ENCODE measurements at places on chromosomes 2 and 18.

DNA sequence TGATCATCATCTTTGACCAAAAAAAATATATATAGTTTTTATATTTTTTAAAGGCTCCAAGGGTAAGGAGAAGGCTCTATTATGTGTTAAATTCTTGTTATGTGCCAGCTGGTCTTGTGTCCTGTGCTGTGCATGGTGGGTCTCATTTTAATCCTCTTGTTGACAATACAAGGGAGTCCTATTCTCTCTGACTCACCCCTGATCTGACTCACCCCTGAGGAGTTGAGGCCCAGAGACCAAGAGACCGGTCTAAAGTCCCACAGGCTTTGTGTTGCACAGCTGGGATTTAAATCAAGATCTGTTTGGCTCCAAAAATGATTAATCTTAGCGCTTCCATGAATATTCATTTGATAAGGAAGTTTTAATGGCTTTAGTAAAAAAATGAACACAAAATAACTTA lies 25.7 kb downstream of the MC2R start:
- no peak for DNase-seq
- no peaks in the 10 kb centered on the region for H3K27me3 ChIP-seq
- H3K36me3 ChIP-seq: no peaks in the 10 kb centered on the region

- H3K36me3 ChIP-seq: peaks cover 93% of the 10 kb centered on the region
- peak overlapping the region; percentile 33 for H3K27ac ChIP-seq
- DNase-seq: no peak
- peaks cover 48% of the 10 kb centered on the region for H3K4me1 ChIP-seq
- no peaks in the 10 kb centered on the region for H3K27me3 ChIP-seq
- H3K4me3 ChIP-seq: no peak overlapping the region
Observed at GRCh38 chr2:63866009-63866709, 24.5 kb downstream of the UGP2 start.

GRCh38 chr2:18600255-18600613 lies 10.9 kb upstream of the NT5C1B start:
- no peak overlapping the region for H3K27ac ChIP-seq
- no peak overlapping the region for H3K4me3 ChIP-seq
- H3K4me1 ChIP-seq: no peaks in the 10 kb centered on the region
- H3K27me3 ChIP-seq: no peaks in the 10 kb centered on the region
- no peaks in the 10 kb centered on the region for H3K36me3 ChIP-seq
- DNase-seq: no peak

- no peak for DNase-seq
- H3K27ac ChIP-seq: no peak overlapping the region
- peaks cover 5% of the 10 kb centered on the region for H3K4me1 ChIP-seq
- H3K27me3 ChIP-seq: peaks cover 9% of the 10 kb centered on the region
- H3K36me3 ChIP-seq: no peaks in the 10 kb centered on the region
Observed at GRCh38 chr2:238239543-238239862, 335 bp downstream of the HES6 start.

GRCh38 chr2:68732036-68732932 lies 2.3 kb upstream of the ARHGAP25 start:
- H3K27ac ChIP-seq: peak overlapping the region; percentile 8
- no peaks in the 10 kb centered on the region for H3K36me3 ChIP-seq
- H3K4me3 ChIP-seq: no peak overlapping the region

- H3K36me3 ChIP-seq: peaks cover 61% of the 10 kb centered on the region
- H3K27me3 ChIP-seq: no peaks in the 10 kb centered on the region
- peak overlapping the region; percentile 78 for H3K27ac ChIP-seq
- H3K4me3 ChIP-seq: peak overlapping the region; percentile 69
Observed at GRCh38 chr2:25251422-25252273, 83.3 kb upstream of the POMC start.

DNA sequence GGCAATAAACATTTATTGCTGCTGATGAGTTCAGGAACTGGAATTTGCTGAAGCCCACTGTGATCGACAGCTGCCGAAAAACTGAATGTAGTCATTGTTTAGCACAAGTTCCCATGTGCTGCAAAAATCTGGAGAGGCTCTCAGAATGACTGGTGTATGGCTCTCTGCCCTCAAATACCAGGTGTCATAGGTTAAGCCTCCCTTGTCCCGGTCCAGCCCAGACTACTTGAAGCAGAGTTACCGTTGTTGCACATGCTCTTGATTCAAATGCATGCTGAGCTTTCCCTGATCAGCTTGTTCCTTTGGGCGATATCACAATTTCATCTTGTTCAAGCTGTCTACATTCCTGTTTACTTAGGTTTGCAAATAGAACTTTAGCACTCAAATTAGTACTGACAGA lies 625.2 kb downstream of the CPS1 start:
- no peak for DNase-seq
- H3K4me3 ChIP-seq: no peak overlapping the region
- no peaks in the 10 kb centered on the region for H3K36me3 ChIP-seq
- H3K27ac ChIP-seq: no peak overlapping the region

- no peaks in the 10 kb centered on the region for H3K4me1 ChIP-seq
- no peaks in the 10 kb centered on the region for H3K36me3 ChIP-seq
- no peak overlapping the region for H3K27ac ChIP-seq
- DNase-seq: no peak
- peaks cover 19% of the 10 kb centered on the region for H3K27me3 ChIP-seq
- H3K4me3 ChIP-seq: no peak overlapping the region
Observed at GRCh38 chr2:217905395-217905794, 97.4 kb downstream of the TNS1 start.

DNA sequence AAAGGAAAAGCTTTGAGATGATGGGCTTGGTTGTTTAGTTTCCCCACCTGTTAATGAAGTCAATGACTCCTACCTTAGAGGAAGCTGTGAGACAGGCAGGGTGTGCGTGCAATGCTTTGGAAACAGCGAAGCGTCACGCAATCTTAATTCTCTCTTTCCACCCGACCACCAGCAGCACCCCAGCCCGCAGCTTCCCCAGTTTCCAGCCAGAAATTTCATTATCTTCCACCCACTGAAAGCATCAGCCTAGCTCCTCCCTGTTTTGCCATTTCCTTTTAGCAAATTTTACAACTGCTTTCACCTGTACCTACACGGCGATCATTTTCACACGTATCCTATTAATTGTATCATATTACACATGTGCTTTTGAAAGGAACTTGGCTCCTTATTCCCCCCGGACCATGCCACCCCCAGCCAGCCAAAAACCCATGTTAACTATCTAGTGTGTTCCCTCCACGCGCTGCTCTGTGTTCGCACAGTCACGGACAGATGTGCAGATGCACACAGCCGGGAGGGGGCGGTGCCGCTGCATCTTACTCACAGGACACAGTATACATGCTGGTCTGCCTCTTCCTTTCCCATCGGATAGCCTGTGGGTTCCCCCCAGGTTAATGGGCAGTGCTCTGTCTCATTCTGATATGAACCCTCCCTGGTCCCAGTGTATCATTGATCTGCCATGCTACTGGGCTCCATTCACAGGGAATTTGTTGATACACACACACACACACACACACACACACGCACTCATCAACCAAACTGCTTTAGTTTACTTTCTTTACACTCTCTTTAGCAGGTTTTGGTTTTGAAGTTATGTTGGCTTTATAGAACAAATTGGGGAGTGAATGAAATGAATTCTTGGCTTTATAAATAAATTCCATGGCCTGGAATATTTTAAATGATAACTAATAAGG lies 22.4 kb downstream of the CYP27C1 start:
- no peak overlapping the region for H3K4me3 ChIP-seq
- H3K36me3 ChIP-seq: no peaks in the 10 kb centered on the region
- H3K4me1 ChIP-seq: peaks cover 10% of the 10 kb centered on the region
- H3K27me3 ChIP-seq: peaks cover 4% of the 10 kb centered on the region
- H3K27ac ChIP-seq: no peak overlapping the region

DNA sequence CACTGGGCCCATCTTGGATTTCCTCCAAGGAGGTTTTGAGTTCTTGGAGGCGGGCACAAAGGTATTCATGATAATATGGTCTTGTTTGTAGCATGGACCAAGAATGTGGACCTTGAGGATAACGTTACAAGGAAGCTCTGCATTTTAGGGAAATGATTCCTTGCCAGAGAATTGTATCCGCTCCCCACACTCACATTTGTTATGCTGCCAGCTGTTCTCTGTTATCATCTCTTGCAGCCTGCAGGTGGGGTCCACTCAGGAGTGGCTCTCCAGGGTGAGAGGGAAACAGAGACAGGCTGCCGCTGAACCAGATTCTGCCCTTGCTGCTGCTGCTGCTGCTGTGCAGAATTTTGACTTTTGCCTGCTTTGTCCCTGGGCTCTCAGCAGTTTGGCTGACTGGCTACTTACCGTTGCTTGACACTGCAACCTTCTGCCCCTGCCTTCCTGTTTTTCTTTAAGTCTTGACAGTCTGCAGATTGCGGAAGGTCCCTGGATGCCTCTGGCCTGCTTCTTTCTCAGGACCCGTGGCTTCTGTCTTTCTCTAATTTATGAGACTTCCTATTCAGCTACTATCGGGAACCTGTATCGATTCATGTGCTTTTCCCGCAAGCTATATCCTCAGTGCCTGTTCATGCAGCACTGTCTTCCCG lies 122.3 kb upstream of the DOCK10 start:
- no peaks in the 10 kb centered on the region for H3K36me3 ChIP-seq
- no peak overlapping the region for H3K27ac ChIP-seq
- DNase-seq: no peak
- H3K4me1 ChIP-seq: no peaks in the 10 kb centered on the region
- no peak overlapping the region for H3K4me3 ChIP-seq
- no peaks in the 10 kb centered on the region for H3K27me3 ChIP-seq

GRCh38 chr18:23825978-23826405 lies 136.7 kb downstream of the LAMA3 start:
- H3K4me3 ChIP-seq: no peak overlapping the region
- no peaks in the 10 kb centered on the region for H3K27me3 ChIP-seq
- peak; percentile 59 for DNase-seq
- H3K36me3 ChIP-seq: no peaks in the 10 kb centered on the region
- no peak overlapping the region for H3K27ac ChIP-seq

- H3K36me3 ChIP-seq: no peaks in the 10 kb centered on the region
- peaks cover 38% of the 10 kb centered on the region for H3K27me3 ChIP-seq
- H3K4me1 ChIP-seq: no peaks in the 10 kb centered on the region
Observed at GRCh38 chr2:70496819-70497218, 56.8 kb downstream of the TGFA start.

- H3K36me3 ChIP-seq: no peaks in the 10 kb centered on the region
- no peaks in the 10 kb centered on the region for H3K4me1 ChIP-seq
- H3K4me3 ChIP-seq: no peak overlapping the region
- no peaks in the 10 kb centered on the region for H3K27me3 ChIP-seq
Observed at GRCh38 chr2:71922499-71923142, 225.0 kb downstream of the CYP26B1 start.

DNA sequence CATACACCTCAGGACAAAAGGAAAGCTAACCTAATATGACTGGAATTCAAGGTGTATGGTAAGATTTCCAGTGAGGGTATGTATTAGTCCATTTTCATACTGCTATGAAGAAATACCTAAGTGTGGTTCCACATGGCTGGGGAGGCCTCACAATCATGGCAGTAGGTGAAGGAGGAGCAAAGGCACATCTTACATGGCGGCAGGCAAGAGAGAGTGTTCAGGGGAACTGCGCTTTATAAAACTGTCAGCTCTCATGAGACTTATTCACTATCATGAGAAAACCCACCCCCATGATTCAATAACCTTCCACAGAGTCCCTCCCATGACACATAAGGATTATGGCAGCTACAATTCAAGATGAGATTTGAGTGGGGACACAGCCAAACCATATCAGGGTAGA lies 186.0 kb downstream of the PLCL1 start:
- H3K27ac ChIP-seq: no peak overlapping the region
- H3K4me3 ChIP-seq: no peak overlapping the region
- no peak for DNase-seq
- H3K36me3 ChIP-seq: no peaks in the 10 kb centered on the region
- H3K27me3 ChIP-seq: no peaks in the 10 kb centered on the region

- no peak for DNase-seq
- H3K36me3 ChIP-seq: no peaks in the 10 kb centered on the region
- no peak overlapping the region for H3K4me3 ChIP-seq
- peaks cover 6% of the 10 kb centered on the region for H3K4me1 ChIP-seq
Observed at GRCh38 chr2:210496512-210496911, 20.0 kb upstream of the LANCL1 start.

DNA sequence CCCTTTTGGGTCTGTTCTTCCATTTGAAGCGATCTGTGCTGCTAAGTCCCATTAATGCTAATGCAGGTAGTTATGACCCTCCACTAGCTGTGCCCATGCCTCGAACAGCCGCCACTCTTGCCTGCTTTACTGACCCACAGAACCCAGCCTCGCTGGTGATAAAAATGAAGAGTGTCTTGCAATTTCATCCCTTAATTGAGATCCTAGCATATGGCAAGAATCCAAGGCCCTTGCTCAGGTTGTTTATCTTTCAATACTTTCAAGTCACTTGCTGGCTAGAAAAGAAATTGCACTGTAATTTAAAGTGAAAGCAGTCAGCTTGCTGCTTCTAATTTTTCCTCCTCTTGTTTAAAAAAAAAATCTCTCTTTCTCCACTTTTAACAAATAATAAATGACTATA lies 73.6 kb downstream of the ZNF521 start:
- H3K36me3 ChIP-seq: no peaks in the 10 kb centered on the region
- H3K27me3 ChIP-seq: peaks cover 7% of the 10 kb centered on the region
- no peaks in the 10 kb centered on the region for H3K4me1 ChIP-seq
- H3K4me3 ChIP-seq: no peak overlapping the region

DNA sequence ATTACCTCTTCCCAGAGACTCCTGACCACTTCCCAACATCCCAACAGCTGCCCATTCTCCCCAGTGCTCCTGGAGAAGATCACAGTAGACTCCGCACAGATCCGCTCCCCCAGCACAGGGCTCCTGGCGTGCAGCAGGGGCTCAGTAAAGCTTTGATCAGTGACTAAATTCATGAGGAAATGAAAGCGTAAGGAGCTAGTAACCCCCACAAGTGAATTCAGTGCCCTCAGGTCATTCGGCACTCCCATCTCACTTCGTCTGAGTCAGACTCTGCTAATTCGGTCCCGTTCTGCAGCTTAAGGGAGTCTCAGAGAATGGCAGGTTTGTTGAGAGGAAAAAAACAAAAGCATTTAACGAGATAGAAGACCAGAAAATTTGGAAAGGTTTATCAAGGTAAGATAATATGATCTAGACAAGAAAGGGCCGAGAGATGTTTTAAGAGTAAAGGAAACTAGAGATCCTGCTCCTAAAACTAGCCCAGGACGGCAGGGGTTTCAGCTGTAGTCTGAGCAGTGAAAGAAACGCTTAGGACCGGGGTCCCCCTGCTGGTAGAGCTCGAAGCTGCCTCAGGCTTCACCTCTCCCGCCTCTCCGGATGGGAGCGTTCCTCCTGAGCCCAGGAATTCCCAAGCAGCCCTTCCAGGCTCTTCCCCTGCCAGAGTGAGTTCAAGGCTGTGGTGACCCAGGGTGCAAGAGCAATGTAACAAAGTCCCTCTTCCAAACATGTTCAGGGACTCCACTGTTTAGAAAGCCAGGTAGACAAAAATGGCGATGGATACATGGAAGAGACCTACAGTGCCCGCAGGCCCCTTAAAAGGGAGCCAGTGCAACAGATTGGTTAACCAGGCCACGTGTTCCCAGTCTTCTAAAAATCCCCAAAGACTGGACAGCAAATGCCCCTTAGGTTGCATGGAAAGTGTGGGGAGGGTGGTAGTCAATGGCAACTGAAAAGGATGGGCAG lies 127.3 kb downstream of the DNER start:
- no peaks in the 10 kb centered on the region for H3K36me3 ChIP-seq
- DNase-seq: peak; percentile 27
- H3K4me3 ChIP-seq: no peak overlapping the region
- H3K4me1 ChIP-seq: no peaks in the 10 kb centered on the region

- DNase-seq: peak; percentile 59
- no peaks in the 10 kb centered on the region for H3K27me3 ChIP-seq
- no peak overlapping the region for H3K4me3 ChIP-seq
- peak overlapping the region; percentile 74 for H3K27ac ChIP-seq
Observed at GRCh38 chr2:232219496-232219870, 159.1 kb upstream of the ALPP start.

GRCh38 chr2:40470822-40471813 lies 19.2 kb upstream of the SLC8A1 start:
- no peaks in the 10 kb centered on the region for H3K27me3 ChIP-seq
- no peaks in the 10 kb centered on the region for H3K36me3 ChIP-seq
- DNase-seq: no peak
- H3K4me3 ChIP-seq: no peak overlapping the region
- H3K4me1 ChIP-seq: no peaks in the 10 kb centered on the region
- no peak overlapping the region for H3K27ac ChIP-seq
